Neural progenitor cell (in vitro differentiated cells): ENCODE measurements at places on chromosomes 6 and 20. TPM values are rescaled to one million over a fixed set of nuclear protein-coding genes. Genes with fewer than 3 reads are reported as not detected.

- H3K36me3 ChIP-seq: no peaks in the 10 kb centered on the region
- H3K4me3 ChIP-seq: no peak overlapping the region
- H3K4me1 ChIP-seq: no peaks in the 10 kb centered on the region
Observed at GRCh38 chr6:45681860-45682511, 304.3 kb upstream of the SUPT3H start.

The CALHM6 gene
- 1.3 TPM in 1 of 2 replicates, not detected in the other for total RNA-seq

- no peak for DNase-seq
- no peaks in the 10 kb centered on the region for H3K27me3 ChIP-seq
- peak overlapping the region; percentile 85 for H3K4me3 ChIP-seq
- H3K4me1 ChIP-seq: peaks cover 18% of the 10 kb centered on the region
Observed at GRCh38 chr6:157020398-157020797, 243.2 kb downstream of the ARID1B start.

GRCh38 chr6:3165631-3166534 lies 8.5 kb upstream of the TUBB2A start:
- peak overlapping the region; percentile 10 for H3K4me3 ChIP-seq
- peak overlapping the region; percentile 90 for H3K27ac ChIP-seq
- no peaks in the 10 kb centered on the region for H3K36me3 ChIP-seq
- no peaks in the 10 kb centered on the region for H3K27me3 ChIP-seq

- H3K4me1 ChIP-seq: no peaks in the 10 kb centered on the region
- no peaks in the 10 kb centered on the region for H3K27me3 ChIP-seq
- peak; percentile 81 for DNase-seq
- no peaks in the 10 kb centered on the region for H3K36me3 ChIP-seq
- H3K4me3 ChIP-seq: no peak overlapping the region
Observed at GRCh38 chr6:106997392-106998158, 23.0 kb upstream of the CD24 start.

The ARMH2 gene
- not detected in 2 replicates for total RNA-seq

DNA sequence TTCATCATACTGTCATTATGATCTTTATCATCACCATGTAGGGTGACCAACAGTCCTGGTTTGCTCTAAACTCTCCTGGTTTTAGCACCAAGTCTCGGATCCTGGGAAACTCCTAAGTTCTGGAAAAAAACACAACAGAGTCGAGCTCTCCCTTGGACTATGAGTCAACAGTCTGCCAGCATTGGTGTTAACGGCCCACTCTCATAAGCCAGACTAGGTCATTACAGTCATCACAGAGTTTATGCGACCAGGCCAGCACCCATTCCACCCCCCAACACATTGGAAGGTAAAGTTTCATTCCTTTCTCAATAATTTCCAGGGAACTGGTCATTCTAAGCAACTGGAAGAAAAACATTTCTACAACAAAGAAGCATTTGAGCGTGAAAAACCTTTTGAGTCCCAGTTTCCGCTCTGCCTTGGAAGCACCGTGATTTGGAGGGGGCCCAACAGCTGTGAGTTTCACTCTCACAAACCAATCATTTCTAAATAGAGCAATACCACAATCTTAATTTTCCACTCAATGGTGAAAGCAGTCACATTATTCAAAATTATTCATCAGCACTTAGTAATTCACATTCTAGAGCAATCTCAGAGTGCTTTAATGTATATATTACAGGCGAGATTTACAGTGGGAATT lies 445.0 kb downstream of the CDH26 start:
- no peak overlapping the region for H3K4me3 ChIP-seq
- peaks cover 8% of the 10 kb centered on the region for H3K4me1 ChIP-seq
- no peak overlapping the region for H3K27ac ChIP-seq
- DNase-seq: no peak
